ENCODE measurements at places on chromosomes 7 and 10. TPM values are rescaled to one million over a fixed set of nuclear protein-coding genes. Genes with fewer than 3 reads are reported as not detected.

The ABCB4 gene
- polyA plus RNA-seq, result 2.4 TPM

- DNase-seq, result no peak
Observed at GRCh38 chr10:34575882-34576281, 239.2 kb downstream of the PARD3 start.

DNA sequence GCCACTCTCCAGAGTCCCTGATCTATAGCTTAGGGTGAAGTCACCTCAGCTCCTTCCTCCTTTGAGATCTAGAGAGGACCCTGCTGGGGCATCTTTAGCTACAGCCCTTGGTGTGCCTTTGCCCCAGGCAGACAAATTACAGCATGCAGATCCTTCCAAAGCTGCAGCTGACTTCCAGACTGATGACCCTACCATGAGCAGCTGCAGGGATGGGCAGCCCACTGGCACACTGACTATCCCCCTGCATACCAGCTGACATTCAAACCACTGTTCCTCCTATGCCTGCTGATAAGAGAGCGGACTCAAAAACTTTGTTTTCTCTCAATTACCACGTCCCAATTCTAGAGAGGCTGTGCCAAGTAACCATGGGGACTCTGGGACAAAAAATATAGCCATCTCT is 70.6 kb downstream of the COL13A1 start:
- no peak for DNase-seq

- DNase-seq, result no peak
Observed at GRCh38 chr7:17046259-17046658, 164.5 kb upstream of the AGR3 start.

The ADAMTS14 gene
- polyA plus RNA-seq, result 2.0 TPM

The ABCA13 gene
- 0.68 TPM for polyA plus RNA-seq

The HOXA6 gene
- 36.8 TPM for polyA plus RNA-seq

- no peak for DNase-seq
Observed at GRCh38 chr10:1938317-1938716, 201.0 kb upstream of the ADARB2 start.

The ZNF107 gene
- polyA plus RNA-seq, result 8.9 TPM

- no peak for DNase-seq
Observed at GRCh38 chr10:89644691-89644966, 413 bp downstream of the PANK1 start.

- DNase-seq, result no peak
Observed at GRCh38 chr10:123909866-123910265, 18.3 kb upstream of the CPXM2 start.

DNA sequence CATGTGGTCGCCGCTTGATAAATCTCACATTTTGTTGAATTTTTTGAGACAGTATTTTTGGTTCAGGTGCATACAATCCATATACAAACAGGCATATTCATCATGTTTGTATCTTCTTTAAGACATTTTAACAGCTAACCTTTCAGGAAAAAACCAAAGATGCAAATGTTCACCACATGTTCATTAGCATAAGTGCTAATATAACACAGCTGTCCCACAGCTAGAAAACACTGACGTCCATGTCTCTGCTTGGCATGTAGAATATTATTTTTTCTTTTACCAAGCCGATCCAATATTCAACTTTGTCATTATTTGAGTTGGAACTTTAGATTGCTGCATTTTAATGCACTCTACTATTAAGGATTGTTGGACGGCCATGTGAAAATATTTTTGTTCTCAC is 31.2 kb downstream of the BMPER start:
- DNase-seq, result no peak

GRCh38 chr7:129423700-129424410 is 10.4 kb upstream of the STRIP2 start:
- DNase-seq, result no peak

The FAM25C gene
- polyA plus RNA-seq, result not detected

DNA sequence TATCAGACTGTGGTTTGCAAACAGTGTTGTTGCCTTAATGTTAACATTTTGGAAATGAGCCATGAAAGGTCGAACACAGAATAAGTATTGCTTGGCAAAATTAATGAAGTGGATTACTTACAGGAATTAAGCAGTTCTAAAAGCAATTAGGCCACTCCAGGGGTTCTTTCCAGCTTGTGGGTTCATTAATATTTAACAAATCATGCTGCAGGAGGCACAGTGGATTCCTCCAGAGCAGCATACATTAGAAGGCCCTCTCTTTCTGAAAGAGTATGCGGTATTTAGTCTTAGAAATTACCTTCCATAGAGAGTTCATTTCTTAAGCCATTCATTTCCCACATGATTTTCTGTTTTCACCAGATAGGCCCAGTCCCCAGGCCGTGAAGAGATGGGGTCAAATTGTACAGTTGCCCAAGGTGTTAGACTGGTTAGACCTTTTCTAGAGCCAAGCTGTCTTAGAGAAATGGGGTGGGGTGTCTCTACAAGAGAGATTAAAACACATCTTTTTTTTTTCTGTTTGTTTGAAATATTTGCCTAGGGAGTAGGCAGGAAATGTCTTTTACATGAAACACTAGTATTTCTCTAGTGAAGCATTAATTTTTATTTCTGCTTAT is 40.0 kb upstream of the AGR3 start:
- DNase-seq, result peak; percentile 26

- DNase-seq, result no peak
Observed at GRCh38 chr7:157686285-157686894, 349.6 kb downstream of the DNAJB6 start.

The GPER1 gene
- 4.9 TPM for polyA plus RNA-seq

DNA sequence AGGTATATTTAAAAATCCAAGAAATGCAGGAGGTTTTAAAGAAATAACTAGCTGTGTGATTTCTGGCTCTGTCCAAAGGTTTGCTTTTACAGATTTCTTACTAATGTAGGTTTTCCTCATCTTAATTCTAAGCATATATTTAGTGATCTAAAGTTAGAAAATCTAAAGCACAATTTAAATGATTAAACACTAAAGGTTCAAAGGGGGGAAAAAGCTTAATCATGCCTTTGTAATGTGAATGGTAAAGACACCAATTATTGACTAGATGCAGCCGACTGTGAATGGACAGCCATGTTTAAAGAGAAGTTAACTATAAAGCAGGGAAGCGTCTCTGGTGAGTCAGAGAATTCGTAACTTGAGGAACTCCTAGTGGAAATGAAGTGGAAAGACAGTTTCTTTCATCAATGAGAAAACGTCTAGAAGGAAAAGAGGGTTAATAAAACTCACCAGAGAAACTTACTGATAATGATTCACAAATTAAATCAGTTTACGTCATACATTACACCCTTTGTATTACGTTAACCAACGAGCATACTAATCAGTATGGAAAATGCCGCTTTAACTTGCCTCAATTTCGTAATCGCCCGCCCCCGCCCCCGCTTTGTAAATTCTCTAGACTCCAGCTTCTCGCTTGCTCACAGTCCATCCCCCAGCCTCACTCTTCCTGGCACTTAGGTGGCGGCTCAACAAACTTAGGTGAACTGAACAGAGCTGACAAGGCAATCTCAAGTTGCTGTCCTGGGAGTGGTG is 1.1 kb upstream of the HBP1 start:
- peak; percentile 62 for DNase-seq

- DNase-seq, result no peak
Observed at GRCh38 chr10:125419146-125419545, 258.8 kb upstream of the CTBP2 start.

GRCh38 chr10:17006631-17007417 is 122.8 kb downstream of the CUBN start:
- DNase-seq, result no peak

DNA sequence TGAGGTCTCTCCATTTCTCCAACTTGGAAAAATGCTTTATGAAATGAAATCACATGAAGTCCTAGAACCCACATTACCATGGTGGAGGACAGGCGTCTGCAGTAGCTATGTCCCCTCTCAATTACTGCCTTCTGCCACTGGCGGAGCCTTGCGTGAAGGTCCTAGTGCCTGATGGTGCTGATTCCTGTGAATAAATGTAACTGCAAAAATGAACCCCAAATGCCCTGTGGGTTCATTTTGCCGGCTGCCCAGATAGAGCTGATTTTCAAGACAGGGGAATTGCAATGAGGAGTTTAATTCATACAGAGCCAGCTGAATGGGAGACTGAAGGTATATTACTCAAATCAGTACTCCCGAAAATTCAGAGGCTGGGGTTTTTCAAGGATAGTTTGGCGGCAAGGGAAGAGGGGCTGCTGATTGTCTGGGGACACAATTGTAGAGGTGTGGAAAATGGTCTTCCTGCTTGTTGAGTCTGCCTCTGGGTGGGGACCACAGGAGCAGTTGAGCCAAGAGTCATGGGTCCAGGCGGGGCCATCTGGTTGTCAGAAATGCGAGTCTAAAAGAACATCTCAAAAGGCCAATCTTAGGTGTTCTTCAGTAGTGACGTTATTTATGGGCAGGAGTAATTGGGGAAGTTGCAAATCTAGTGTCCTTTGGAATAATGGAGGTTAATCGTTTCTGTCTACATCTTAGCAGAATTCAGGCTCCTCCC is 13.5 kb downstream of the PRF1 start:
- no peak for DNase-seq

DNA sequence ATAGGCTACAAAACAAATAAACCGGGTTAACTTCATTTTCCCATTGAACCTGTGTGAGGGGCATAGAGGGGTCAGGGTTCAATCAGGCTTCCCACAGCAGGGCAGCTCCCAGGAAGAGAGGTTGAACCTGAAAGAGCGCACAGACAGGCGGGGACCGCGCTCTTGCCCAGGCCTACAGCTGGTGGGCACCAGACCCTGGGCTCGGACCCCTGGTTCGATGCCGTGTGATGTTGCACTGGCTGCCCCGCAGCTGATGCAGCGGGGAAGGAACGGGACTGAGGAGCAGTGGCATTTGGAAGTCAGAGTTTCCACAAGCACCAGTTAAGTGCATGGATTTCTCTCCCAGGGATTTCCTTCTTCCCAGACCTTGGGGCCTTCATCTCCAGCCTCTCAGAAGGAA is 72.6 kb upstream of the INSIG1 start:
- DNase-seq, result no peak

- no peak for DNase-seq
Observed at GRCh38 chr7:91420606-91421005, 156.4 kb downstream of the FZD1 start.

The EBLN1 gene
- not detected for polyA plus RNA-seq

Data from renal cortex interstitium (tissue), 15 donors.